ENCODE measurements at places on chromosomes 4 and X.

DNA sequence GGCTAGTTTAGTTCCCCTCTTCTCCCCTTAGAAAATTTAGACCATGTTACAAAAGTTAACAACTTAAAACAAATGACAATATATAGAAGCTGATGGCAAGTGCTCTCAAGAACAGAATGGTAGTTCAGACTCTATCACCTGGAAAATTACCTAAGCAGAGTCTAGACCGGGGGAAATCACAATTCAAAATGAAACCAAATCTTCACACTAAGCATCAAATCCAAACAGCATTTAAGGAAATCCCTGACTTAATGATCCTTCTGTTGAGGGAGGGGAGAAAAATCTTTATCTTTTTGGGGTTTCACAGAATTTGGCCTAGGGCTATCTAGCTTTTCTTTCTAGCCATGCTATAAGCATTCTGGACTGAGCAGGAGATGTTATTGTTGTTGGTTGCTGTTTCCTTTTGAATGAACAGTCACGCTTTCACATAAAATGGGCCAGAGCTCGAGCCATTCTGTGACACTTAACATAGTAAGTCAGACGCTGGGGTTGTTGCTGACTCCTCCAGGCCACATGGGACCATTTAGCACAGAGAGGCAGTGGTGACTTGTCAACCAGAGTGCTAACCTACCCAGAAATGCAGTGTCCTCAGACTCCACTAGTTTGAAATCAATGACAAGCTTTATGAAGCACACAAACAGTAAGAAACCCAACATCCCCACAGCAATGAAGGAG, 16.0 kb upstream of the LSM6 start:
- no peak for DNase-seq

DNA sequence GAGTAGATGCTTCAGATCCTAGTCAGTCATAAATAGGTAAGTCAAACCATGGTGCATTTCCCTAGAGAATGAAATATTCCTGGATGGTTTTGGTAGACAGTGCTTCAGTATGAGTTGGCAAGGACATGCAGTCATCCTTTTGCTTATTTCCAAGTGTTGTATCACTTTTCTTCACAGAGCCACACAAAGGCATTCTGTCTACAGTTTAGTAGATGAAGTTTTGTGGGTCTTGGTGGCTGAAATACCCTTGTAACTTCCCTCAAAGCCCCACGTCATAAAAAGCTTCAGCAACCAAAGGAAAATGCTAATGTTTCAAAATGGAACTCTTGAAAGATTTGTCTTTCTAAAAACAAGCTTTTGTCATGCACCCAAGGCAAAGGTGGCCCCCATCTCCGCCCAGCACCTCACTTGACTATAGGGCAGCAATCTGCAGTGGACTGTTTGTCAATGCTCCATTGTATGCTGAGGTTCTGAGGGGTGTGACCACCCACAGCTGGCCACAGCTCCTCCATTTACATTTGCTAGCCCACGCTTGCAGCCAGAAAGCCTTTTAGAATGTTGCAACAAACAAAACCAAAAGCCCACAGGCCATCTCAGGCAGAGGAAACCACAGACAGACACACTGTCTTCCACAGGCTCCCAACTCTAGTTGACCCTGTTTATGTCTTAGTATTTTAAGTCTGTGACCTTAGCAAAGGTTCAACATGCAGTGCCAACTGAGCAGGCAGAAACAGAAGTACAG, 87.1 kb upstream of the FAM9C start:
- no peak for DNase-seq

DNA sequence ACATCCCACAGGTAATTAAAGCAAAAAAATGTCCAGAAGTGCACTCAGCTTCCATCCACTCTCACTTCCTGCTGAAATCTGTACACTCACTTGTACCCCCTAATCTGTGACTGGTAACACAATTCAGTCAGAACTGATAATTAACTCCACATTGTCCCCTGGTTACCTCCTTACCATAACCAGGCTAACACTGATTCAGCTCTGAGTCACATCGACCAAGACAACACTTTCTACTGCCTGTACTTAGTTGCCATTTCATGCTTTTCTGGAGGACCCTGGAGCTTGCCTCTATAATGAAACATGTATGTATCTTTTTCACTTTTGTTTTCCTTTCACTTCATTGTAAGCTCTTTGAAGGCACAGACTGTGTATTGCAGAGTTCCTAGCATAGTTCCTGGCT, 130.9 kb upstream of the GABRG1 start:
- DNase-seq, result no peak

GRCh38 chr4:82782626-82783345, 15.8 kb downstream of the SCD5 start:
- DNase-seq, result no peak

GRCh38 chr4:125741825-125742452, 427.2 kb downstream of the FAT4 start:
- DNase-seq, result peak; percentile 25

DNA sequence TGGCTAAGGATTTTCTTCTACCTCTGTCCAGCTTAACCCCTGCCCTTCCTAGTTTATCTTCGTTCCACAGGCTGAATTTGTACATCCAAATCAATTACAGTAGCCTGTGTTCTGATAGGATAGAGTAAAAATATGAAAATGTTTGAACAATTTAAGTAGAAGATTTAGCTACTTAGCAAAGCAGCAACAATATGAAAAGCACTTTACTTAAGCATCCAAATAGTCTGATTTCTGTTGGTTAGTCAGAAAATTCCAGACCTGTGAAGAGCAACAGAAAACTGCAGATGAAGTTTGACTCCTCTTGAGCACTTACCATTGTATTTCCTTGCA, 2.0 kb downstream of the ARSJ start:
- DNase-seq, result no peak

DNA sequence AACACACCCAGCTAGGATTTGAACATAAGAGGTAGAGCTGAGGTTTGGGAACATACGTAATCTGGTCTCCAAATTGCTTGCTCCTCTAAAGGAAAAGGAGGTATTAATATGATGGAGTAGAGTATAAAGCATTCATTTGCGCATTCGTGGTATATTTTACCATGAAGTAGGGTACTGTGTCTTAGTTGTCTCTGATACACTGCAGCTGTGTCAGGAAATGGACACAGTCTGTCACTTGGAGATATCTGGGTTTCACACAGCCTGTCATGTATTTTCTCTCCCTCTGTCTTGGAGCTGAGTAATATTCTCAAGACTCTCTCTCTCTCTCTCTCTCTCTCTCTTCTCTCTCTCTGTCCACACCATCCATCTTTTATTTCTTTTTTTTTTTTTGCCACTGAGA, 274.8 kb upstream of the UGT8 start:
- no peak for DNase-seq

DNA sequence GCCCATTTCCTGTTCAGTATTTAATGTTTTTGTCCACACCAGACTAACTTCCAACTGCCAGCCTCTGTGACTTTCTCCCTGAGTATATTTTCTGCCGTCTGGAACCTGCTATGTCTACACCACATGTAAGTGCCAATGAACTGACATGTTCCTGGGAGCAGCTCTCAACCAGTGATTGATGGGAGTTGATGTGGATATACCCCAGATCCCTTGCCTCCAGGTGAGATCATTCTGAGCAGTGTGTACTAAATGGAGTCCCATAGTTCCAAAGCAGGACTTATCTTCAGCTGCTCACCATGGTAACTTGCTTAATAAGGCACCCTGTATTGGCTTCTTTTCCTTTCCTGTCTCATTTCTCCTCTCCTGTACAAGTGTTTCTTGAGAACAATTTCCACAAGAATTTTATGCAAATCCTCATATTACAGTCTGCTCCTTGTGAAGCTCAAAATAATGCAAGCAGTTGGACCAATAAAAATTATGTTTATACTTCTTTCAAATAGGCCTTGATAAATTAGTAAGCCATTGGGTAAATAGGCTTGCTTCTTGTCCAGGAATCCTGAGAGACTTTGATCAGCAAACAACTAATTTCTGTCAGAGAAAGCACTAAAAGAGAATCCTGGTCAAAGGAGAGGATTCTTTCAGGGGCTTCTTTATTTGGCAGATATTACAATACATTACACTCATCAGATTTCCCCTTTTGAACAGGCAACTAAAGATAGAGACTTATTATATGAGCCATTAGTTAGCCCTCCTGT, 911.7 kb upstream of the NDST4 start:
- DNase-seq, result no peak

DNA sequence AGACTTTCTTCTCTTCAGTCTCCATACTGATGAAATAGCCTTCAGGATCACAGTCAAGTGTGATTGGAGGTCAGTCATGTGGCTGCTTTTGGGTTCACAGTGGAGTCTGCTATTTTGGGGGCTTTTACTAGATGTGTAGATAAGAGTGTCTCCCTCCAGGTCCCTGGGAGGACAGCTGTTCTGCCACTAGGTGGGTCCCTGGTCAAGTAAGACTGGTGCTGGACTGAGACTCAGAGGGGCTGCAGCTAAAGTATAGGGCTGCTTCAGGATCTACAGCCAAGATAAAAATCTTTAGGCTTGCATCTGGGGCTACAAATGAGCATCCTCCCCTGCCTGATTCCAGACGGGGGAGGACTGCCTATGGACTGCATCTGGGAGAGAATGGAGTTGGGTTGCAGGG, 200.7 kb upstream of the ANKRD50 start:
- no peak for DNase-seq

DNA sequence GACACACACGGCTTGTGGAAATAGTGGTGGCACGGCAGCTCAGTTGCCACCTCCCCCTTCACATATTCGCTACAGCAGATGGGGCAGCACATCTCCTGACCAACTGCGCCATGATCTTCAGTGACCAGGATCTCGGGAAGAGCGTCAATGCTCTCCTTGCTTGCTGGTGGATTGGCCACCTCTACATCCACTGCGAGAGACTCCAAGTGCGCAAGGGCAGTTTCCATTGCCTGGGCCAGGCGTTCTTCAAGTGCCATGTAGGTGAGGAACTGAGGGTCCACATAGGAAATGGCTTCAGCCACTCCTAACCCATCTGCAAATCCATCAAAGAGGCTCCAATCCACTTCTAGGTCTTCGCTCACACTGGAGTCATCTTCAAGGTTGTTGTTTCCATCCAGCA, 3.9 kb downstream of the PJA1 start:
- DNase-seq, result no peak

GRCh38 chr4:109691411-109691920, 11.8 kb downstream of the CASP6 start:
- DNase-seq, result no peak

- DNase-seq, result no peak
Measured at GRCh38 chr4:150382028-150382427, 199.9 kb upstream of the MAB21L2 start.

GRCh38 chr4:180449395-180449956, 1793.7 kb upstream of the TENM3 start:
- DNase-seq, result peak; percentile 30

DNA sequence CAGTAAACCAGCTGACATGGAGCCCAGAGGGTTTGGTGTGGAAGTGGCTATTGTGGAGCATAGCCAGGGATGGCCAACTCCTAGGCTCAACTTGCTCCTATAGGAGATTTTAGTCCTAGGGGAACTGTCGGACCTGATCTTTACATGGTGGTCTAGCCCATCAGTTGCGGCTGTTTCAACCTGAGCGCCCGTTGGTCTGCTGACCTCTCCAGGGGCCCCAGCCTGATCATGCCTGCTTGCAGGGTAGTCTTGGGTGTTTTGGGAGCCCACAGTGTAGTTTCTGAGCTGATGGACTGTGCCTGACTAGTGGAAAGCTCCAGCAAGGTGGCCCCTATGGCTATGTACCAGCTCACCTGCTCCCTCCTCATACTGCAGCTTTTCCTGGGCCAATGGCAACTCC, 597.0 kb downstream of the IQCM start:
- DNase-seq, result no peak

GRCh38 chr4:98027827-98028226, 115.4 kb downstream of the STPG2 start:
- no peak for DNase-seq

DNA sequence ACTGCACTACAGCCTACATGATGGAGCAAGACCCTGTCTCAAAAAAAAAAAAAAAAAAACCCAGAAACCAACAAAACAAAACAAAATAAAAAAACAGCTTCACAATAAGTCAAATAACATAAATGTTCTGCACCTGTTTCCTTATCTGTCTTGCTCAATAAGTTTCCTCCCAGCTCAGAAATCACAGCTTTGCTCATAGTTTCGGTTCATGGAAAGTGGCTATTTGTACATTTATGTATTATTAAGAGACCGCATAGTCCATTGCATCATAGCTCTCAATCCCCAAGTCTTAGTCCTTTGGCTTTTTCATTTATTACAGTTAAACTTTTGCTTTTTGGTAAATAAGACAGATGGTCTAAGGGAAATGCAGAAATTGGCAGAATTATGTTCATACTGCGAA, 24.4 kb upstream of the CFAP299 start:
- no peak for DNase-seq

DNA sequence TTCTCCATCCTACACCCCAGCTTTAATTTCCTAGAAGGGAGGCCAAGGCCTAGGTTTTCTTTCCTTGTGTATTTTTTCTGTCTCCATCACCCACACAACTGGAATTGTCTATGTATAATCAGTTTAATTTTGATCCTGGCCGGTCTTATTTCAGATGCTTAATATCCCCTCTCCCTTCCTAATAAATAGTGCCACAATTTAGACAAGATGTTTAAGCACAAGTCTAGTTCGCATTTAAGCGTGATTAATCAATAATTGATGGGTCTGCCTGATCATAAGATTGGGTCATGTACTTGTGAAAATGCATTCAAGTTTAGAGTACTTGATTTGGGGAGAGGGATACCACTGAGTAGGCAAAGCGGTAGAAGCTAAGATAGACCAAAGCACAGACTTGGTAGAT, 2.4 kb downstream of the BMP2K start:
- DNase-seq, result no peak

- no peak for DNase-seq
Measured at GRCh38 chrX:153868576-153869472, 17.1 kb downstream of the L1CAM start.

- no peak for DNase-seq
Measured at GRCh38 chr4:126686491-126686890, 946.3 kb upstream of the INTU start.

GRCh38 chr4:67700116-67700737, 728 bp downstream of the UBA6 start:
- peak; percentile 21 for DNase-seq

GRCh38 chr4:105979506-105979905, 84.2 kb downstream of the NPNT start:
- no peak for DNase-seq

DNA sequence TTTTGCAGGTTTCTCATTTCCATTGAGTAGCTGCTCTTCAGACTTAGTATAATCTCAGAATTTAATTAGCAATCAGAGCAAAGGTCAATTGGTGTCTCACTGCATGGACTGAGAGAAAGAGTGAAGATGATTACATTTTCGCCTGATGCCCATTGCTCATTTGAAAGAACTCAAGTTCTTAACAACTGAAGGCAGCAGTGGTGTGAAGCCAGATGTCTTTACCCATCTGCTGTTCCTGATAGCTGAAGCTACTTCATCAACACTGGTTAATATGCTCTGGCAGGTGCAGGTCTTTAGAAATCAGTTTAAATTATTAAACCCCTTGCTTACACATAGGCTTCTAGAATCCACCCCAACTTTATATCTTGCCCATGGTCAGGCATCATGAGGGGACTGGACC, 64.5 kb upstream of the FRAS1 start:
- no peak for DNase-seq

All from hematopoietic multipotent progenitor cell treated with erythropoietin and hydrocortisone succinate and interleukin-3 and kit ligand, for 8 days (in vitro differentiated cells).